Stimulated activated CD4-positive, alpha-beta T cell treated with anti-CD3 and anti-CD28 coated beads, TNF-alpha, amount 100 ng/mL, for 48 hours (primary cell): ENCODE measurements at places on chromosomes 4 and X.

DNA sequence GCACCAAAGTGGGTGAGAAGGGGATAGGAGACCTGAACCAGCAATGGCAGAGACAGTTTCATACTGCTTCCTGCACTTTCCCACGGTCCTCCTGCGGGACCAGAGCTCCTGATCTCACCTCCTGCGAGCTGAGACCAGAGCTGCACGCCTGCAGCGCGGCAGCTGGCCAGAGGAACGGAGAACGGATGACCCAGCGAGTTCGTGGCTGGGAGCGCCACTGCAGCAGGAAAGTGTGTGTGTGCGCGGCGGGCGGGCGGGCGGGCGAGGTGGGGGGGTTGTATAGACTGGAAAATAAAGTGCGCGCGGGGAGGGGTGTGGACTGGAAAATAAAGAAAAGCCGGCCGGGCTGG is 16.5 kb downstream of the MCF2 start:
- DNase-seq, result no peak

DNA sequence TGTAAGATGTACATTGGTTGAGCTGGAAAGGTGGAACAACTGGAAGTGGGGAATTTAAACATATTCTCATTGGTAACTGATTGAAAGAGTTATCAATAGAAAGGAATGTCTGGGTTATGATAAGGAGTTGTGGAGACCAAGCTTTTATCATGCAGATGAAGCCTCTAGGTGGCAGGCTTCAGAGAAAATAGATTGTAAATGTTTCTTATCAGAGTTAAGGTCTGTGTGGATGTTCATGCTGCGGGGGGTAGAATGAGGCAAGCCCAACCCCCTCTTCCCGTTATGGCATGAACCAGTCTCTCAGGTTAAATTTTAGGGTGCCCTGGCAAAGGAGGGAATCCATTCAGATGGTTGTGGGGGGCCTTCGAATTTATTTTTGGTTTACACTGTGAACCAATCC is 16.0 kb downstream of the ARSD start:
- DNase-seq, result no peak

DNA sequence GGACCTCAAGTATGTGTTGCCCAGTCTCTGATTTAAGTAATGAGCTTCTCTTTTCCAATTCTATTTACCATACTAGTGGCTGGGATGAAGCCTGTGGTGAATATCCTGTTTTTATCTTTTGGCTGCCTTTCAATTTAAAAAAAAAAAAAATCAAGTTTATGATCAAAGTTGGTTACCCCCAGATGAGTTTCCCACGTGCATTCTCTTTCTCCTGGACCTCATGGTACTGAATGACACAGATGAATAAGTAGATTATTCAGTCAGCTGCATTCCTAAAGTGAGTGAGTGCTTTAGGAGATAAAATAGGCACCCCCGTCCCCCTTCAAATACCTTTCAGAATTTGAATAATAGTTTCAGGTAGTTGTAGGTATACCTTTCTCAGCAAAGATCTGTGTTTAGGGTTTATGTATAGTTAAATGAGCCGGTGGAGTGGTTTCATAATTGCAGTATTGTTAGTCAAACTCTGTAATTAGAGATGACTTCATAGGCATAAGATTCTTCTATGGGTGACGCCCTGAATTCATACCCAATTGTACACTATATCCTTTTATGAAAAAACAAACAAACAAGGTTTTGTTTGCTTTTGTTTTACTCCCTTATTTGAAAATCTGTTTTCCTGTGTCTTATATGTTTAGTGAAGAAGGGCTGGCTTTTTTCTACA is 41.9 kb downstream of the PLS3 start:
- no peak for DNase-seq

- DNase-seq, result no peak
These were observed 123.1 kb upstream of the GLRA2 start for GRCh38 chrX:14406225-14406624.

DNA sequence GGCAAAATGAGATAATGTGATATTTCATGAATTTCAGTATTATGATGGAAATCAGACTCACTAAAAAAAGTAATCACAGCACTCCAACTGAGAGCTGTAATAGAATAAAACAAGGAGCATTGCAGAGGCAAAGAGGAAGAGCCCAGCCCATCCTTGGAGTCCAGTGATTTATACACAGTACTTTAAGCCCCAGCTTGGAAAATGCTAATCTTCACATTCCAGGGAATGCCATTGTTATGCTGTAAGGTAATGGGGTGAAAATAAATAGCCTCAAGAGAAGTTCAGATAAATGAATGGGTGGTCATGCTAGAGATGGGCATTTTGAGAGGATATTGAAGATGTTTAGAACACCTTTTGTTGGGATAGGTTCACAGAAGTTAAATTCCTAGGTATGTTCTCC is 190.3 kb upstream of the TAPT1 start:
- no peak for DNase-seq
